Lower lobe of right lung (tissue), 2 donors: ENCODE measurements at places on chromosomes 4 and X.
A peak's percentile ranks its signal among the peaks of the same experiment; 100 is the strongest.

DNA sequence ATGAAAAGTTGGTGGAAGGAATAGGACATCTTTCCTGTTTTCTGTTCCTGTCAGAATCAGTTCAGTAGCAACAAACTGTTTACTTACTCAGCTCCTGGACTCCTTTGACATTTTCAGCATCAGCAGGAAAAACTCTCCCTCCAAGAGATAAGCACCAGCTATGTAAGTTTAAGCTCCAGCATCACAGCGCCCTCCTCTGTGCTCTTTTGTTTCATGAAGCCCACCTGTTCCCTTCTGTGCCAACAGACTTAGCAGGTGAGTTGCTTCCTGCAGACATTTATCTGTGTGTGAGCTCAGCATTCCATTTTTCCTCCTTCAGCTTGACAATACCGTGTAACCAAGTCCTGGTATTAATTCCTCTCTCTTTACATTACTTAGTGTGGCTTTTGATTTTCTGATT lies 644.1 kb upstream of the AGA start:
- DNase-seq = no peak

GRCh38 chr4:6502747-6503465 lies 30.5 kb upstream of the PPP2R2C start:
- DNase-seq = no peak

GRCh38 chr4:159778298-159778697 lies 675.4 kb downstream of the RAPGEF2 start:
- DNase-seq = no peak

DNA sequence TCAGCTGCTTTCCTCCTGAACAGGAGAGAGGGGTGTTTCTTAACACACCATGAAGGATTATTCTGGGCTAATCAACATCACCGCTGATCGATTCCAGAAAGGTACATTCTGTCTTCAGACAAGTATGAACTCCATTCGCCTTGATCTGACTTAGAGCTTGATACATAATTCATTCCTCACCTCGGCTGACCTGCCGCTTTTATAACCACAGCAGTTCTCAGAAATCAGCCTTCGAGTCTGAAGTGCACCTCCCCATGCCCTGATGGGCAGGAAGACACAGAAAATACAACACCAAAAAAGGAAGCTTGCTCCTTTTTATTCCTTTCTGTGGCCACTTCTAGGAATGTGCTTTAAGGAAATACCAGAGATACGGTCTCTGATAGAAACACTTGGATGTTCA lies 85.7 kb downstream of the JAKMIP1 start:
- no peak for DNase-seq

DNA sequence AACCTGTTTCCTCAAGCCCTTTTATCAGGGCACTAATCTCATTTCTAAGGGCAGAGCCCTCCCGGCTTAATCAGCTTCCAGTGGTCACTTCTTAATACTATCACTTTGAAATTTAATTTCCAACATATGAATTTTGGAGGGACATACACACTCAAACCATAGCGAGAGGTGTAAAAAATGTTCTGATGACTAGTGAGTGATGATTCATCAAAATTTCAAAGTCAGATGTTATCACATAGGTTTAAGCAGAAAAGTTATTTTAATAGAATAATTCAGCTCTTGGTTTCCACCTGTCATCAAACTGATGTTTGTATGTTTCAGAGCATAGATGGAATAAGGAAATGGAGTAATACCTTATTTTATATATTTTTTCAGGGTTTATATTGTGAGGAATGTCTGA lies 161.9 kb downstream of the TLL1 start:
- no peak for DNase-seq

GRCh38 chr4:165462009-165462408 lies 83.2 kb downstream of the CPE start:
- no peak for DNase-seq

- peak; percentile 32 for DNase-seq
Observed at GRCh38 chr4:849478-850175, 23.7 kb upstream of the CPLX1 start.

DNA sequence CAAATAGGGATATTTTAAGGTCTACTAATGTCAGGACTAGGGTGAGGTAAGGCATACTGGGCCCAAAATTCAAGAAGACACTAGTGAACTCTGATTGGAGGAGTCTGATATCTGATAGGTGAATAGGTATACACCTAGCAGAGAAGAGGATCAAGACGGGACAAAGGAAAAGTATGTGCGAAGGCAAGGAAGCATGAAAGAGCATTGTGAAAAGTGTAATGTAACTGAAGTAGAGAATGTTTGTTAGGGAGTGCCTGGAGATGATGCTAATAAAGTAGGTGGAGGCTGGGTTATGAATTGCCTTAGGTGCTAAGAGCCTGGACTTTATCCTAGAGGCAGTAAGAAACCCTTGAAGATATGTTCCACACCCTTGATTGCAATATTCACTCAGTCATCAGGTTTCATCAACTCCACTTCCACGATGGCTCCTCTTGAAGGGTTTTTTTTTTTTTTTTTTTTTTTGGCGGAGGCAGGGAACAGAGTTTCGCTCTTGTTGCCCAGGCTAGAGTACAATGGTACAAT lies 49.9 kb upstream of the XIAP start:
- DNase-seq = no peak

GRCh38 chr4:127364397-127364796 lies 268.4 kb upstream of the INTU start:
- no peak for DNase-seq

- no peak for DNase-seq
Observed at GRCh38 chr4:133268205-133268604, 119.1 kb downstream of the PCDH10 start.

DNA sequence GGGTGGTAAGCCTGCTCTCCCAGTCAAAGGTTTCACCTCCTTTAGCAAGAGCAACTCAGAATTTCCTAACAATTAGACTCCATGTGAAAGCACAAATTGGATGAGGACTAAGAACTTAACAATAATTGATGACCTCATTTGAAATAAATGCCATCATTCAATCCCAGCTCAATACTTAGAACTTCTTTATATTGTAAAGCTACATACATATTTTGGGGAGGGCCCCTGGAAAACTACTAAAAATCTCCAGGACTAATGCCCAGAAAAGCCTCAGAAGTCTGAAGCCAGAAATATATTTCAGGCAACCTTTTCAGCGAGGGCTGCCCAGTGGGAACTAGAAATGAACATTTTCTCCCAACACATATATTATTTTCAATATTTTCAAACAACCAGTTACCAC lies 38.1 kb downstream of the AMOT start:
- no peak for DNase-seq

DNA sequence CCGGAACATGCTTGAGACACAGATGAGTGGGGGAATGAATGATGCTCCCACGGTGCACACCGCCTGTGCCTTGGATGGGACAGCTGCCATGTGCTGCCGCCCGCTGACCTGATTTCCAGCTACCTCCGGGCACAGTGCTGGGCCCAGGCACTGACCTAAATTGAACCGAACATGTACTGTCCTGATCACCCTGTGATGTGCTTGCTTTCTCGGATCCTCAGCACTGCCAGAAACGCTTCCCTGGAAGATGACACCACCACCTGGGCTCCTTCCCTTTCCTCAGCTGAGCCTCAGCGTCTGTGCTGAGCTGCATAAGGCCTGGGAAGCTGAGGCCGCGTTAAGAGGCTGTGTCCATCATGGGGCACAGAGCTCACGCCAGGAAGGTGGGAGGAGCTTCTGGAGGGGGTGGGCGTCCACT lies 39.3 kb upstream of the MXD4 start:
- no peak for DNase-seq

- DNase-seq = no peak
Observed at GRCh38 chrX:85140964-85141363, 102.6 kb downstream of the SATL1 start.

- no peak for DNase-seq
Observed at GRCh38 chr4:4472344-4472958, 69.4 kb downstream of the STX18 start.

GRCh38 chr4:53494851-53495250 lies 96.4 kb downstream of the LNX1 start:
- DNase-seq = no peak

GRCh38 chr4:152591396-152591795 lies 55.5 kb upstream of the FBXW7 start:
- peak; percentile 60 for DNase-seq

DNA sequence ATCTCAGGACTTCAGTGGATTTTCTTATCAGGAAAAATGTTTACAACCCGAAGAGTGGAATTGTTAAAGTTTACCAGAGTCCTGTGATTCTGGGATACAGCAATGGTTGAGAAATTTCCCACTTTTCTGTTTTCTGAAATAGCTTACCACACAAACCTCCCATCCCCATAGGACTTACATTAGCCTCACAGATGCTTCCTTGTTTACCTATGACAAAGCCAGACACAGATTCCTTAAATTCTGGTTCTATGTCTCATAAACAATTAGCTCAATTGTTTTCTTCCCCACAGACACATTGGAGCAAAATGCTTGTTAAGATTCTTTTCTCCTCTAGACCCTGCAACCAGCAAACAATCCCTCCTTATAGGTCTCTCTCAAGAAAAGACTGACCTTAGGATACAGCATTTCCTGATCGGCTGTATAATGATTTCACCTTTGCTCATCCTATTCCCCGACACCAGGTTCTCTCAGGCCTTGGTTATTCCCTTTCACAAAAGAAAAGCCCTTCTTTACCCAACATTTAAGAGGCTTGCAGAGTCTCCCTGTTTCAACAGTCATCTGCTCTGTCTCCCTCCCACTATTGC lies 886.2 kb downstream of the ARAP2 start:
- no peak for DNase-seq

- DNase-seq = no peak
Observed at GRCh38 chr4:38141808-38142500, 181.8 kb downstream of the PTTG2 start.
